ENCODE measurements at places on chromosomes 2 and 18. TPM values are rescaled to one million over a fixed set of nuclear protein-coding genes. Genes with fewer than 3 reads are reported as not detected.

GRCh38 chr2:31033032-31033431, 105.2 kb downstream of the GALNT14 start:
- no peak for DNase-seq

DNA sequence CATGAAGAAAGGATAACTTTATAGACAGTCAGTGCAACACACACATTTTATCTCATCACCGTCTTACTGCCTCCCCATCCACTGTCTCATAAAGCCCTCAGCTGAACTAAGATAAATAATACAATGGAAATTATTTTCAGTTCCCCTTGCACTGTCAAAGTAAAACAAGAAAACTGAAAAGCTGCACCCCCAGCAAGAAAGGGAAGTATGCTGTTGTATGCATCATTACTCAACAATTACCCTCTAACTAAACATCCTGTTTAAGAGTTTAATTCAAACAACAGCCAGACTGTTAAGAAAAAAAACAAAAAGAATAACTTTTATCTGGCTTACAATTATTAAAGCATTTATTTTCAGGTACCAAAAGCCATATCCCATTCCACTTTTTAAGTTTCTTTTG, 25.0 kb downstream of the MPPE1 start:
- DNase-seq: no peak

DNA sequence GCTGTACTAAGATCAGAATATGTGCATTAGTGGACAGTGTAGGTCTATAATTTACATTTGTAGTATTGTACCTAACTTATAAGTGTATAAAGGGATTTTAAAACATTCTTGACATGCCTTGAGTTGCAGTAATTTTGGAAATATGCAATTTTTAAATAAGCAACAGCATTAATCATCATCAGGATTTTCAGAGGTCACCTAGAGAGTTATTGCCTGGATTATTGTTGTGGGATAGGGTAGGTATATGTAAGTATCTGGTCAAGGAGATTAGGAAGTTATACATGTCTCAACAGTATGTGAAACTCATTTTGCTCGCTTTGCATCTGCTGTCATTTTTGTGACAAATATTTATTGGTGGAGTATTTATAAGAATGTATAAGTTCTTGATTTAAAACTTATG, 184.2 kb downstream of the WDR7 start:
- no peak for DNase-seq

DNA sequence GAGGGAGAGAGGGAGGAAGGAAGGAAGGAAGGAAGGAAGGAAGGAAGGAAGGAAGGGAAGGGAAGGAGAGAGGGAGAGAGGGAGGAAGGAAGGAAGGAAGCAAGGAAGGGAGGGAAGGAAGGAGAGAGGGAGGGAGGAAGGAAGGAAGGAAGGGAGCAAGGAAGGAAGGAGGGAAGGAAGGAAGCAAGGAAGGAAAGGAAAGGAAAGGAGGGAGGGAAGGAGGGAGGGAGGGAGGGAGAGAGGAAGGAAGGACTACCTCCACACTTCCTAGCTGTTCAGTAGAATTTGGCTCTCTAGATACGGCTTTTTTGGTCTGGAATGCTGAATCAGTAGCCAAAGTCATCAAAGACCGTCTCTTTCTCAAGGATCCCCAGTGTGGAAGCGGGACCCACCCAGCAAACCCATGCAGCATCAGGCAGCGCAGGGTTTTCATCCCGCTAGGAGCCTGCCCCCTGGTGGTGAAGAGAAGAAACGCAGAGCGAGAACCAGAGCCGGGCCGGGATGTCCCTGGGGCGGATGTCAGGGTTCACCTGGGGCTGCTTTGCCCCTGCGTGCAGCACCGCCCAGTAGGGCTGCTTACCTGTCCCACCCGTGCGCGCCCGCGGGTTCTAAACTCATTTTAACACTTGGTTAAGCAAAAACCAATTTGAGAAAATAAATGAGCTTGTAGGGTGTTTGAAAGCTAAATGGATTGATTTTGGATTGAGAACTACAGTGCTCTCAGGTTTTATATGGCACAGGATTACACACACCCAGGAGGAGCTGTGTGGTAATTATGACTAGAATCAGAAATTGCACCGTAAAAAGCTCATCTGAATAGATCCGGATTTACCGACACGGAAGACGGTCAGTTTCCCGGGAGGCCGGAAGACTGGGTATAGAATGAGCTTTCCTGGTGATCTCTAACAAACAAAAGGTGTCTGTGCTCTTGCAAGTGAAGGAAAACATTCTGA, 48.1 kb upstream of the ARL4C start:
- DNase-seq: peak; percentile 60

- no peak for DNase-seq
Measured at GRCh38 chr2:230326453-230327417, at the start of gene SP140L. Gene SP140L (plus strand): TSS chr2:230327193. CDS start chr2:230327270, 77 bp downstream.

FABP1 gene
- not detected for total RNA-seq

- DNase-seq: no peak
Measured at GRCh38 chr2:227782804-227783203, 30.8 kb upstream of the CCL20 start.

C1QL2 gene
- total RNA-seq: not detected

IL1RL2 gene
- total RNA-seq: not detected

DNA sequence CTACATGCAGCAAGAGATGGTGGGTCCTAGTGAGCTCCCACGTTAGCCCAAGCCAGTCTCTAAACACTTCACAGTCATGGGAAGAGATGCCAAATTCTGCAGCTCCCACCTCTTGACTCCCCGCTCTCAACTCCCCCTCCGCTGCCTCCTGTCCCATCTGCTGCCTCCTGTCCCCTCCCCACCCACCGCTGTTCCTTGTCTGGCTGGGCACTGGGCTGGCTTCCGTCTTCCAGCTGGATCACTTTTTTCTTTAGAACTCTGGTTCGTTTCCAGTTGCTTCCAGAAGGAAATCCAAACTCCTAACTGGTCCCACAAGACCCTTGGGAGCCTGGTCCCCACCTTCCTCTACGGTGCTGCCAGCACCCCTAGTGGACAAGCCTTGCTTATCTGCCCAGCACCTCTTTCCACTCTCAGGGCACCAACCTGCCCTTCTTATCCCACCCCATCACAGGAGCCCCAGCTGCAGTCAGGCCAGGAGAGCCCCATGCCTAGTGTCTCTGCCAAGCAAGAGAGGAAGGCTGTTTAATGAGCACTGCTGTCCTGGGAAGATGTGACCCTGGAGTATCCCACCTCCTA, 12.1 kb upstream of the TWIST2 start:
- no peak for DNase-seq

DNA sequence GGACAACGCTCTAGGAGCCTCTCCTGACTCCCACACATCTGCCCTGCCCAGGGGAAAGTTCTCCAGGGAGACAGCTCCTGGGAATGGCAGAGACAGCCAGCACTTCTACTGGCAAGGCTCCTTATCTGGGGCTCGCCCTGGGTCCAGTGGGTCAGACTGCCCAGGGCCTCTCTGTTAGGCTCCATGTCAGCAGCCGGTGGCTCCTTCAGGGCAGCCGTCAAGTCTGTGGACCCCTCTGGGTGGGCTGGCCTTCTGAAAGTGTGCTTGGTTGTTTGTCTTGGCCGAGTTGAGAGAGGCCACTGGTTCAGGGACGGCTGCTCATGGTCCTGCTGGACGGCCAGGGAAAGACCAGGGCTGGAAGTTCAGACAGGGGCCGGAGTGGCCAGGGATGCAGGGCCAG, 65.6 kb downstream of the RPIA start:
- DNase-seq: no peak

DNA sequence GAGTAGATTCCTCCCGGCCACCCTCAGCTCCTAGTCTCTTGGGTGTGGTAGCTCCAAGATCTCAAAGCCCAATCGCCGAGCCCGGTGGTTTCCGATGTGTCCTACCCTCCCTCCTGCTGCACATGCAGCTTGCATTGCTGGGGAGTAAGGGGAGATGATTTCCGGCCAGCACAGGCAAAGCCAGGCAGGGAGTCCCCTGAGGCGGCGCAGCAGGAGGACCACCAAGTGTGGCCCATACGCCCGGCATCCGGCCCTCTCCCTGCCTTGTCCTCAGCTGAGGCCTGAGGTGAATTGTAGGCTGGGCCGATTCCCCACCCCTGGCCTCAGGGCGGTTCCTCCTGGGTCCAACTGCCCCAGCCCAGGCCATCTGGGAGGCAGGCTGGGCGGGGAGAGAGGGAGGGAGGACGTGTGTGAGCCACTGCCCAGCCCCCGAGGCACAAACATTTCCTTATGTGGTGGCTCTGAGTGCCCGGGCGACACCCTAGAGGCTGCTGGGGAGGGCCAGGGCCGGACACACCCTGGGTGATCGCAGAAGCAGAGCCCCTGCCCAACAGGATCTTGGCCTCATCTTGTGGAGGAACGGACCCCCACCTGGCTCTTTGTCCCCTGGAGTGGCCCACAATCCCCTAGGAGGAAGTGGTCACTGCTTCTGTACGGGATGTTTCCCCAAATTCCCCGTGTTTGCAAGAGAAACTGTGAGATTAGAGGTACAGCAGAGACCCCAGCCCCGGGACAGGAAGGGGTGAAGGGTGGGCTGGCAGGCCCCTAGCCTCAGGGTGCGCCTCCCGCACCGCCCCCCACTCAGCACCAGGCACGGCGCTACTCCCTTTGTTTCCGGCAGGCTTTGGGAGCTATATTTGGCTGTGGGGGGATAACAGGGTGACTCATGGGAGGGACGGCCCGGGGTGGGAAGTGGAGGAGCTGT, 41.9 kb upstream of the PTMA start:
- DNase-seq: peak; percentile 84

DNA sequence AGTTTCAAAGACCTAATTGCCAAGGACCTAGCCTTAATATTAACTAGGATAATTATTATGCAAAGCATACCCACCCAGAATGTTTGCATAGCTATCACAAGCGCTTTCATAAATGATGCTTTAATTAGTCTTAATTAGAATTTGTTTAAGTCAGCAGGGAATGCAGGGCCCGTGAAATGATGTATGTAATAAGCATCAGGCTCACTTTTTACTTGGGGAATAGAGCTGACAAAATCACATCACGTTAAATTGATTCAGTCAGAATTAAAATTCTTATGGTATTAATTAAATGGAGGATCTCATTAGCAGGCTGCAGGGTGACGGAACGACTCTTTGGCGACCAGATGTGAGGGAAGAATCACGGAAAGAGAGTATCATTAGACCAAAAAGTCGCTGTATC, 264.5 kb downstream of the GPD2 start:
- DNase-seq: no peak

GRCh38 chr2:148643998-148644882, at the start of gene EPC2:
Gene EPC2 (plus strand): TSS chr2:148644751. CDS start chr2:148645018, 267 bp downstream.
- peak; percentile 84 for DNase-seq

ABCG5 gene
- total RNA-seq: not detected

GRCh38 chr2:64793701-64794100, 140.0 kb upstream of the SERTAD2 start:
- DNase-seq: no peak

GRCh38 chr2:127143841-127144782, 37.2 kb upstream of the BIN1 start:
- peak; percentile 25 for DNase-seq

- DNase-seq: no peak
Measured at GRCh38 chr2:127102521-127103242, 4.3 kb downstream of the BIN1 start.

C2orf42 gene
- total RNA-seq: 6.8 TPM

- DNase-seq: no peak
Measured at GRCh38 chr2:122864728-122865127, 1109.3 kb downstream of the TSN start.

DNA sequence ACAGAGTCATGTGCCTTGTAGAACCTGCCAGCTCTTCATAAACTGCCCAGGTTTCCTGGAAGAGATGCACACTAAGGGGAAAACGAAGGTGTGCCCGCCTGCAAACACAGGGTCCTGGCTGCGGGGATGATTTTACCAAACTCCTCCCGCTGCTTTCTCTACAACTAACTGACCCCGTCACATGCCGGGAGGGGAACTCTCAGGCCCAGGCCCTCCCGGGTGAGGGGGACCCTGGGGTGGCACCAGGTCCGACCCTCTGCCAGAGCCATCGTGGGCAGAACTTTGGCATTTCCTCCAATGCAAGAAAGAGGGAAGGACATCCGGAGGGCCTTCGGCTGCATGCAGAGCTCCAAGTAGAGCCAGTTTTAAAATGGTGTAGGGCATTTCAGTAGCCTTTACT, 28.6 kb downstream of the CAPN13 start:
- DNase-seq: no peak

- no peak for DNase-seq
Measured at GRCh38 chr18:37443325-37444055, 122.1 kb downstream of the CELF4 start.

TEX51 gene
- not detected for total RNA-seq

CAVIN2 gene
- total RNA-seq: 3.2 TPM

PECR gene
- total RNA-seq: 11.2 TPM

GRCh38 chr2:64605026-64605471, 48.7 kb downstream of the SERTAD2 start:
- DNase-seq: no peak

- DNase-seq: no peak
Measured at GRCh38 chr18:63999871-64000270, 30.0 kb downstream of the SERPINB8 start.

- no peak for DNase-seq
Measured at GRCh38 chr2:15107137-15107536, 454.0 kb downstream of the NBAS start.

DNA sequence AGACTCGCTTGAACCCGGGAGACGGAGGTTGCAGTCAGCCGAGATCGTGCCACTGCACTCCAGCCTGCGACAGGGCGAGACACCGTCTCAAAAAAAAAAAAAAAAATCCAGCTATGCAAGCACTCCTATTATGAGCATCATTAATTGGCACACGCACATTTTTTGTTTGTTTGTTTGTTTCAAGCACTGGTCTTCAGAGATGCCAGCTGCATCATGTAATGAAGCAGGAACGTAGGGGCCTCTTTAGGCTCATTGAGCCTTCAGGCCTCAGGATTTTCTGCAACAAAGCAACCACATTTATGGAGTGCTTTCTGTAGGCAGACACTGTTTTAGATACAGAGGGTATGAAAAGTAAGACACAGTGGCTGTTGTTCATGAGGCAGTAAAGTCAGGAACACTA, 585.8 kb downstream of the CNTNAP5 start:
- DNase-seq: no peak

DNA sequence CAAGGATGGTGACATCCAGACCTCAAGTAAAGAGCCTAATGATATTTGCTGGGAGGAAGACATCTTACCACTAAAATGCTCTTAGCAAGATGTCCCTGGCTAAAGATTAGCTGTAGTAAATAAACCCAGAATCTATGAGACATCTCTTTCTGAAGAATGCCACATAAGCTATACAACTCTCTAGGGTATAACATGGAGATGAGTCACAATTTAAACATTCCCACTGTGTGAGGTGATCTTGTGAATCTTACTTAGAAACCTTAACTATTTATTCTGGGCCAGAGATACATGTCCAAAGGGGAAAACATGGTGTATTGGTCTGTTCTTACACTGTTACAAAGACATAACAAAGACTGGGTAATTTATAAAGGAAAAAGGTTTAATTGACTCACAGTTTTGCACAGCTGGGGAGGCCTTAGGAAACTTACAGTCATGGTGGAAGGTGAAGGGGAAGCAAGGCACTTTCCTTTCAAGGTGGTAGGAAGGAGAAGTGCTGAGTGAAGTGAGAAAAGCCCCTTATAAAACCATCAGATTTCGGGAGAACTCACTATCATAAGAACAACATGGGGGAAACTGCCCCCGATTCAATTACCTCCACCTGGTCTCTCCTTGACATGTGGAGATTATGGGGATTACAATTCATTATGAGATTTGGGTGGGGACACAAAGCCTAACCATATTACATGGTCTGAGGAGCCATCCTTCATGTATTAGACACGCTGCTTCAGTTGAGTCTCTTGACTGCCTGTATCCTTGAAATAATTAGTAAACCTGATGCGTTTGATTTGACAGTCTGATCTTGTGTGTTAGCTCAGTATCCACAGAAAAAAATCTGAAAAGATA, 17.1 kb downstream of the KRCC1 start:
- DNase-seq: no peak
